ENCODE measurements at places on chromosomes 1 and 21. TPM values are rescaled to one million over a fixed set of nuclear protein-coding genes. Genes with fewer than 3 reads are reported as not detected.

- peak; percentile 37 for DNase-seq
These were observed 1.1 kb upstream of the CACYBP start for GRCh38 chr1:174998569-174999215.

DNA sequence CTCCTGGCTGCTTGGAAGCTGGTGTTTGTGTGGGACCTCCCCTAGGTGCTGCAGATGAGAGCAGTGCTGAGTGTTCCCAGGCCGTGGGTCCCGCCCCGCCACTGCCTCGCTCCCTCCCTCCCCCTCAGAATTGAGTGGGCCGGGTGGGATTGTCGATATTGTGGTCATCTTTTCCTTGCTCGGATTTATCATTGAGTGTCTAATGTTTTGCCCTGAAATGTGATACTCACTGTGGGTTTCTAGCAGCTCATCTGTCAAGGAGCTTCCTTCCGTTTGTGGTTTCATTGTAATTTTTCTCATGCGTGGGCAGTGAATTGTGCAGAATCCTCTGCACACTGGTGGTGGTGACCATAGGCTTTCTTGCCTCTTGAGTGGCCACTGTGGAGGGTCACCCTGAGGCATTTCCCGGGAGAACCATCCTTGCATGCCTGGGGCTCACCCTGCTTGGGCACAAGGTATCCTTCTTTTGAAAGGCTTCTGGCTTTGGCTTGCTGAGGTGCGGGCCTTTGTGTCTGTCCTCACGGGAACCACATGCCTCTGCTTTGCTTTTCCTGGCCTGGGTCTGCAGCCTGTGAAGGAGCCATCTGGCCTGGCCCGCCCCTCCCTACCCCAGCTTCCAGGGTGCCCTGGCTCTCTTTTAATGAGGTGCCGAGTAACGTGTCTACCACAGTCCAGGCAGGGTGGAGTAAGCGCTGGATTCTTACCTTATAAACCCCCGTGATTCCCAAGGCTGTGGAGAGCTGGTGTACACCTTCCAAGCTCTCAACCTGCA, 25.6 kb downstream of the SLX9 start:
- DNase-seq = no peak

GRCh38 chr21:41746744-41747006, 20.2 kb downstream of the RIPK4 start:
- DNase-seq = no peak

DNA sequence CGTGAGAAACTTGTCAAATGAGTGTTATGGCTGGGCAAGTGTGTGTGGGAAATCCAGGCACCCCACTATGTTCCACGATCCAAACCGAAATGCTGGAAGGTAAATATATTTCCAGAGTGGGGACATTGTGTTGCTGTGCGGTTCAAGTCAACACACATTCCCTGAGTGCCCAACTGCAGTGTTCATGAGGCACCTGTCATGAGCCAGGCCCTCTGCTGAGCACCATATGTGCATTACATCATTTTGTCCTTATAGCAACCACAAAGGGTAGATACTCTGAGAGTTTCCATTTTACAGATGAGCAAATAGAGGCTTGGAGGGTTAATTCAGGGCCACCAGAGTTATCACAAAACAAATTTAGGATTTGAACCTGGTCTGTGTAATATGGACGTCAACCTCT, 59.9 kb upstream of the SOD1 start:
- no peak for DNase-seq

DNA sequence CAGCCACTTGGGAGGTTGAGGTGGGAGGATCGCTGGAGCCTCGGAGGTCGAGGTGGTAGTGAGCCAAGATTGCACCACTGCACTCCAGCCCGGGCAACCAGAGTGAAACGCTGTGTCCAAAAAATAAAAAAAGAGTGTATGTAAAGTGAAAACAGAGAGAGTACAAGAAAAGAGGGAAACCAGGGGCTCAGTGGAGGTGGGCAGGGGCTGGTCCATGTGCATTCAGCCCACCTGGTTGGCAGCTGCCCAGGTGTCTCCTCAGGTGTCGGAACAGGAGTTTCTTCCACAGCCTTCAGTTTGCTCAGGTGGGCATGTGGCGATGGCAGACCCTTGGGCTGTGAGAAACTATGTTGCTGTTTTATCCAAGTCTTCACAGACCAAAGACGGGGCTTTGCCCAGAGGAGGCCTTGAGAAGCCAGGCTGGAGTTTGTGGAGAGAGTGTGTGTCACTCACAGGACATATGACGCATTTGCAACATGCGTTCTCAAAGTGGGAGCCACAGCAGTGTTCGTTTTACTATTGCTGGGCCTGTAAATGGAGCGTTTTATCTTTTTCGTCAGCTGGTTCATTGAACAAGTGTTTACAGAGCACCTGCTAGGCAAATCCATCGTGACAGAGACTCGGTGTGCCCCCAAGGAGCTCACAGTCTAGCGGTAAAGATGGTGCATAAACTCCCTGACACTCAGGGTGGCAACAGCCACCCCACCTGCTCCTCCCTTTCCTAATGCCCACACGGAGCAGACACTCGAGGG, 22.4 kb upstream of the SAMD11 start:
- DNase-seq = no peak

DNA sequence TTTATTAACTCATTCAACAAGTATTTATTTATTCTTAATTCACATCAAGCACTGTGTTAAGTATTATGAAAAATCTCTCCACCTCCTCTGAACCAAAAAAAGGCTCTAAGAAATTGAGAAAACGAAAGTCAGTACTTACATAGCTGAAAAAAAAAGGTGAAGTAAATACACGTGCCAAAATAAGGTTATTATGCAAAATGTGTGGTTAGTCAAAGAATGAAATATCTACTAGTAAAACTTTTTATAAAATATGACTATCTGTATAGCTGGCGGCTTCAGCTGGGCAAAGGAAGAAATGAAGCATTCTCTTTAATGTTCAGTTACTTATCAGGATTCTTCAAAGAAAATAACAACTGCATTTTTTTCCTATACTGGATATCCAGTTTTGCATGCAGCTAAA, 35.5 kb upstream of the ASPM start:
- no peak for DNase-seq

- DNase-seq = peak; percentile 50
These were observed 4.7 kb downstream of the MR1 start for GRCh38 chr1:181038399-181038873.

- DNase-seq = no peak
These were observed at the start of gene PODN for GRCh38 chr1:53061859-53062707. Gene PODN (plus strand): TSS chr1:53062213. CDS start chr1:53069856, 7,643 bp downstream.

DNA sequence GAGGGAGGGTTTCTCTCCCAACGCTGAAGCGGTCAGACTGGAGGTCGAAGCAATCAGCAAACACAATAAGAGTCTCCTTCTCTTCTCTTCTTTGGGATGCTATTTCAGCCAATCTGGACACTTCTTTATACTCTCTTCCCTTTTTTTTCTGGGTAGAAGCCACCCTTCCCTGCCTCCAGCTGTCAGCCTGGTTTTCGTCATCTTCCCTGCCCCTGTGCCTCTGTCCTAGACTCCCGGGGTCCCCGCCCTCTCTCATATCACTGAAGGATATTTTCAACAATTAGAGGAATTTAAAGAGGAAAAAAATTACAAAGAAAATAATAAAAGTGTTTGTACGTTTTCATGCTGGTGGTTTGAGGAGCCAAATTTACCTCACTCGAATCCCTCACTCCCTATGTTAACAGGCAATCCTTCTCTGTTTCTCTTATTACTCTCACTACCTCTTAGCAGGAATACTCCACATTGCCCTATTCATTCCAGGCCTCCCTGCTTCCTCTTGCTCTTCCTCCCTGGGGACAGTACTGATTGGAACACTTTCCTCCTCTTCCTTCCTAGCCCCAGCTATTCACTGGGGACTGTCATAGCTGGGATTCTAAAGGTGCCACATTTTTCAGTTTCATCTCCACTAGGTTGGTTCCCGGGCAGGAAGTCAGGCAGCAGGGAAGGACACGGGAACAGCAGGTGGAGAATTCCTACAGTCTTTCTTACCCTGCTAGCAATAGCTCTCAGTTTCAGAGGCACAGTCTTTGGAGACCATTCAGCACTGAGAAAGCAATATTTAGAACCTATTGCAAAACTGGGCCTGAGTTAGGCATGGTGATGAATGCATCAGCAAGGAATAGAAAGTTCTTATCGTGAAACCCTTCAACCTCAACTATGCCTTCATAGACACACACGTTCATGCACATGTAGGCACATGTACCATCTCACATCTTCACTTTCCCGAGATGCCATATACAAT, 288.0 kb downstream of the PBX1 start:
- no peak for DNase-seq

GRCh38 chr21:23026878-23027277, 2028.7 kb downstream of the NCAM2 start:
- DNase-seq = no peak

- peak; percentile 77 for DNase-seq
These were observed 11.2 kb downstream of the TNFRSF1B start for GRCh38 chr1:12177999-12178441.

DNA sequence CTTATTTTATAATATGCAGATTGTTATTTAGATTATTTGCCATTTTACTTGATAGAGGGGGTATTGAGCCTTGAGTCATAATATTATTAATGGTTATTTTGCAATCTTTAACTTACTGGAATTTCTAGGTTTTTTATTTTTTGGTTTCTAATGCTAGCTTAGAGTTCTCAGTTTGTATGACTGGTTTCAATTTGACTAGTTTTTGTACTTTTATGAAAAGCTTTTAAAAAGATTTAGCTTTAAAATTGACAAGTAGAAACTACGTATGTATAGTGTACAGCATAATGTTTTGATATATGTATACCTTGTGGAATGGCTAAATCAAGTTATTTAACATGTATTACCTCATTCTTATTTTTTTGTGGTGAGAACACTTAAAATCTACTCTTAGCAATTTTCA, 41.5 kb downstream of the CEP350 start:
- no peak for DNase-seq

DNA sequence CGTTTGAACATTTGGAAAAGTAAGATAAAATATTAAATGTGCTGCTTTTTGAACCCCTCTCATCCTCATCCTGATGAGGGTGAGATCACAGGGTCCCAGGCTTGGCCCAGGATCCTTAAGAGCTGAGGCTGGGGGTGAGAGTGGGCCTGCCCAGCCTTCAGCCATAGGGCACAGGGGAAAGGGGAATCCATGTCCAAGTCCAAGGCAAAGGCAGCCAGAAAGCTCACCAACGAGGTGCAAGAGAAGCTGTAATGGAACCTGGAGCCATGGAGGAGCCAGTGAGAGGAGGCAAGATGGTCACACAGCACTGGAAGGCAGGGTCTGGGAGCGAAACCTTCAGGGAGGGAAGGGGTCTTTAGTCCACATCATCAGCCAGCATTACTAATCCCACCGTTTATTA, 191.9 kb downstream of the RRAGC start:
- no peak for DNase-seq

GRCh38 chr1:218480137-218480536, 135.0 kb downstream of the TGFB2 start:
- DNase-seq = peak; percentile 66

The TLCD4 gene
- total RNA-seq = 2.9 TPM

The GPATCH2 gene
- 12.6 TPM for total RNA-seq

The CFAP45 gene
- 0.10 TPM for total RNA-seq

The ETNK2 gene
- 11.1 TPM for total RNA-seq

The TMEM240 gene
- not detected for total RNA-seq

The CHRM3 gene
- 0.03 TPM for total RNA-seq

The SEMA4A gene
- total RNA-seq = 0.49 TPM

The CLEC20A gene
- total RNA-seq = not detected
